ENCODE measurements at places on chromosomes 7 and 10.

GRCh38 chr10:132684164-132684891 is 101.6 kb downstream of the NKX6-2 start:
- no peak for ATAC-seq

DNA sequence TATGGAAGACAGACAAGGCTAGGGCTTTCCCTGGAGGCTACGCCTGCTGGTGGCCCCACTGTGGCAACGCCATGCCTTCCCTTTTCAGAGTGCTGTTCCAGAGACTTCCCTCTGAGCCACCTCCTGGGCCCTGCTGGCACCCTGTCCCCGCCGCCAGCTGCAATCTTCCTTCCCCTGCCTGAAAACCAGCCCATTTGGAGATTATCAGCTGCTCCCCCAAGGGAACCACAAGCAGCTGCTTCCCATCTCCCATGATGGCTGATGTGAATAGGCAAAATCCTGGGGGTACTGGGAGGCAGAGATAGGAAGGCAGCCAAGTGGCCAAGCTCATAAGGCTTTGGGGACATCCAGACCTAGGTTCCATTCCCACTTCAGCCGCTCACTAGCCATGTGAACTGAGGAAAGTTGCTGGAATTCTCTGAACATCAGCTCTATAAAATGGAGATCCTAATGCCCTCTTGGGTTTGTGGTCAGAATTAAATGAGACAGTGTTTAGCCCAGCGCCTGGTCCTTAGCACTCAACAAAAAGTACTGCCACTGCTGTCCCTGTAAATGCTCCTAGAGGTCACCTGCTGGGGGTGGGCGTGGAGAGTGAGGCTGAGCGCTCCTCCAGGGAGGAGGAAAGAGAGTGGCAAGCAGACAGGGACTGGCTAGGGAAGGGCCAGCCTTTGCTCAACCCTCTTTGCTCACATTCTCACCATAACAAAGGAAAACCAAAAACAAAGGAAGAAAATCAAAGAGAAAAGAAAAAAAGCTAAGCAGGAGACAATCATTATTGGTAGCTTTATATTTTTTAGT is 5.9 kb downstream of the TSPAN33 start:
- ATAC-seq: no peak

DNA sequence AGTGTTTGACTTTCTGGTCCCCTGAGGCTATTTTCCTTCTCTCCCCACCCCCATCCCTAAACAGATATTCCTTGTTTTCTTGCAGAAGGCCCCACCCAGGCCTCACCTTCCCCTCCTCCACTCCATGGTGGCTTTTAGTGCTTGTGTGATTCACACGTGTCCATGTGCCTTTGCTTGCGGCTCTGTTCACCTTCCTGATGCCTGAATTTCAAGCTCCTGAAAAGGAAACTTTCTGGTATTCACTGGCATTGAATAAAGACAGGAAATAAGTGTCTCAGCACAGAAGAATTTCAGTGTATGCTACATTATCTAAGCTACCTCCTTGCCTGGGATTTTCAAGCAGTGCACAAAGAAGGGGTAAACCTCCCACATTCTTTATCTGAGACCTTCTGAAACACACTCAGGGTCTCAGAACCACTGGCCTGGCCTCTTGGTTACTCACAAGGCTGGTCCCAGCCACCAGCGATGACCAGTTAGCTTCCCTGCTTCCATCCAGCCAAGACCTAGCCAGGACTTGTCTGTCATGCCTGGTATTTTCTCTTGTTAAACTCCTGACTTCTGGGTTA is 17.2 kb upstream of the UBE2H start:
- no peak for ATAC-seq

GRCh38 chr10:58672845-58673244 is 160.2 kb downstream of the BICC1 start:
- ATAC-seq: no peak

DNA sequence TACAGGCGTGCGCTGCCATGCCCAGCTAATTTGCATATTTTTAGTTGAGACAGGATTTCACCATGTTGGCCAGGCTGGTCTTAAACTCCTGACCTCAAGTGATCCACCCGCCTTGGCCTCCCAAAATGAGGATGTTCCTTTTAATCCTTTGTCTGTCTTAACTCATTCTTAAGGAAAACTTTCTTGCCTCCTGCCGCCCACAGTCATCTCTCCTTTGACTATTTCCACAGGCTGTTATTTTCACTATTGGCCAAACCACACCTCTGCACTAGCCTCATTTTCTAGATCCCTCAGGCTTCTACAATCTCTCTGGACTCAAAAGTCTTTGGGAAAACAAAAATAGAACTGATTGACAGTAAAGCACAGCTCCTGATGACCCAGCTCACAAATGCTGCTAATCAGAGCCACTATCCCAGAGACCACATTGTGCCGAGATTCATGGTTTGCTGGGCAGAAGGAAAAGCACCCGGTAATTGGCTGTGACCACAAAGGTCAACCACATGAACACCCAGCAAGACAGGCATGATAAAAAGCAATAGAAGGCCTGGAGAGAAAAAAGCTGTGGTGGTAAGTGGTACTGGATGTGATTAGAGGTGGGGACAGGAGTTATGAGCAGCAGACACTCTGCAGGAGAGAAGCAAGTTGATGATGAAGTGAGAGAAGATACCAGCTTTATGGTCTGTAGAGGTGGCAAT is 44.1 kb upstream of the ZNRF2 start:
- ATAC-seq: no peak

GRCh38 chr7:21724562-21724961 is 181.7 kb downstream of the DNAH11 start:
- no peak for ATAC-seq

- no peak for ATAC-seq
Observed at GRCh38 chr10:66772548-66773471, 153.0 kb upstream of the LRRTM3 start.

GRCh38 chr7:64558781-64559180 is 4.1 kb downstream of the ZNF680 start:
- no peak for ATAC-seq

DNA sequence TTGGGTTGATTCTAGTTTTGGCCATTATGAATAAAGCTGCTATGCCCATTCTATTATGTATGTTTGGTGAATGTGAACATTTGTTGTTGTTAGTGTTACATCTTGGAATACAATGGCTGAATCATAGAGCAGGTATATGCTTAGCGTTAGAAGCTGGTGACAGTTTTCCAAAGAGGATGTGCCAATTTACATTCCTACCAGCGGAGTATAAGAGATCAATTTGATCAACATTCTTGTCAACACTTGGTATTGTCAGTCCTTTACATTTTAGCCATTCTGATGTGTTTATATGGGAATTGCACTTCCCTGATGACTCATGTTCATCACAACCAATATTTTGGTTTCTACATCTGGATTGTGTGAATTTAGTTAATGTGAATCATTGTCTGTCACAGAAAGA is 37.8 kb upstream of the COBL start:
- no peak for ATAC-seq

DNA sequence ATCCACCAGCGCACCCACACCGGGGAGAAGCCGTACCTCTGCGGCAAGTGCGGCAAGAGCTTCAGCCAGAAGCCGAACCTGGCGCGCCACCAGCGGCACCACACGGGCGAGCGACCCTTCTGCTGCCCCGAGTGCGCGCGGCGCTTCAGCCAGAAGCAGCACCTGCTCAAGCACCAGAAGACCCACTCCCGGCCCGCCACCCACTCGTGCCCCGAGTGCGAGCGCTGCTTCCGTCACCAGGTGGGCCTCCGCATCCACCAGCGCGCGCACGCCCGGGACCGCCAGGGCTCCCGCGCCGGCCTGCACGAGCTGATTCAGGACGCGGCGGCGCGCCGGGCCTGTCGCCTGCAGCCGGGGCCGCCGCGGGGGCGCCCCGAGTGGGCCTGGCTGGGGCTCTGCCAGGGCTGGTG is 17.7 kb downstream of the ZNF775 start:
- ATAC-seq: no peak

DNA sequence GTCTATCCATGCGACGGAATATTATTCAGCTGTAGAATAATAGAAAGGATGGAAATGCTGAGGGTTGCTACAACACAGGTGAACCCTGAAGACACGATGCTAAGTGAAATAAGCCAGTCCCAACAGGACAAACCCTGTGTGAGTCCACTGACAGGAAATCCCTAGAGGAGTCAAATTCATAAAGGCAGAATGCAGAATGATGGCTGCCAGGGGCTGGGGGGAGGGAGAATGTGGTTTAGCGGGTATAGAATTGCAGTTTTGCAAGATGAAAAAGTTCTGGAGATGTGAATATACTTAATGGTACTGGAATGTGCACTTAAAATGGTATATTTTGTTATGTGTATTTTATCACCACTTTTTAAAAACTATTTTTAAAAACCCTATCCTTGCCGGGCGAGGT is 36.9 kb upstream of the DOCK1 start:
- ATAC-seq: no peak

GRCh38 chr10:64283621-64284020 is 762.4 kb downstream of the REEP3 start:
- ATAC-seq: no peak

- no peak for ATAC-seq
Observed at GRCh38 chr10:101538446-101538845, 49.6 kb downstream of the POLL start.

DNA sequence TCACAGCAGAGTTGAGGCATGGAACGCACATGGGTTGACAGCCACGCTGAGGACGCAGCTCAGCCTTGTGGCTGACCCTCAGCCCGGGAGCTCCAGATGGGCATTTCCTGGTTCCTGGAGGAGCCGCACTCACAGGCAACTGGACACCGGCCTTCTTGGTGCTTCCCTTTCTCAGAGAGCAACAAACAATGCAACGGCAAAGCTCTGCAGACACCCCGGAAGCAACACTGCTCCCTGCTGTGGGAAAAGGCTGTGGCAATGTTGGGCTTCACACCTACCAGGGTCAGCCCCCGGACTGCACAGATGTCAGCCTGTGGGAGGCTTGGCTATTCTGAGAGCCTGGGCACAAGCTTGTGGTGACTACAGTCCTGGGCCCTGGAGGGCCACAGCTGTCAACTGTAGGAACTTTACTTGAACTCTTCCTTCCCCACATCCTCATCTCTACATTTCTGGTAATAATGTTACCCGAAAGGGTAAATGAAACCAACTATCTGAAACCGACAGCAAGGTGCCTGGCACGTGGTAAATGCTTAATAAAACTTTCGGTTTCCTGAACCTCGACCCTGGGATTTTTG is 597.5 kb upstream of the MKI67 start:
- ATAC-seq: no peak

GRCh38 chr10:32893434-32893833 is 64.6 kb downstream of the ITGB1 start:
- ATAC-seq: peak; percentile 31

DNA sequence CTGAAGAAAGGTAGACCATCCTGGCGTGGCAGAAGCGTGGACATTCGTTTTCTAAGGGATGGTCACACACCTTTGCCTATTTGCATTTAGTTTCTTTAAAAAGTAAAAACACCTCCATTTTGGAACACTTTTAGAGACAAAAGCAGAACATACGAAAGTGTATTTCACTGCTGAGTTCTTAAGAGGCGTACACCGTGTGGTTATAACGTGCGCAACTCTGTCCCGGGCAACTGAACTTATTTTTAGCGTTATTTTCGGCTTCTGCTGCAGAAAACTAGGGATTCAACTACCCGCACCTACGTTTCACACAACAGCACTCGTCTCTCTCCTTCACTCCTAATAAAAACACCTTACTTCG is 557 bp upstream of the LSM8 start:
- peak; percentile 25 for ATAC-seq

DNA sequence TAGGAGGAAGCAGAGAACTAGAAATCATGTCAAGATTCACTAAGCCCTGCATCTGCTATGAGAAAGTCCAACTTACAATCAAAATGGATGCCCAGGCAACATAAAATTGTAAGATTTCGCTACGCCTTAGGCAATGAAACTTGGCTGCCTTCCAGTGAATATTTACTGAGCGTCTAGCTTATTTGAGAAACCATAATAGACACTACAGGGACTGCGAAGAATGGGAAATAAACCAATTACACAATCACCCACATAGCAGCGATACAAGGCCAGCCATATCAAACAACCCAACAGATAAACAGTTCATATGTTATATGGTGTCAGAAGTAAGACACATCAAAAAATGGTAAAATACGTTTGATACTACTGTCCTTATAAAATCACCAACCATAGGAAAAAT is 545.0 kb upstream of the C7orf33 start:
- no peak for ATAC-seq

DNA sequence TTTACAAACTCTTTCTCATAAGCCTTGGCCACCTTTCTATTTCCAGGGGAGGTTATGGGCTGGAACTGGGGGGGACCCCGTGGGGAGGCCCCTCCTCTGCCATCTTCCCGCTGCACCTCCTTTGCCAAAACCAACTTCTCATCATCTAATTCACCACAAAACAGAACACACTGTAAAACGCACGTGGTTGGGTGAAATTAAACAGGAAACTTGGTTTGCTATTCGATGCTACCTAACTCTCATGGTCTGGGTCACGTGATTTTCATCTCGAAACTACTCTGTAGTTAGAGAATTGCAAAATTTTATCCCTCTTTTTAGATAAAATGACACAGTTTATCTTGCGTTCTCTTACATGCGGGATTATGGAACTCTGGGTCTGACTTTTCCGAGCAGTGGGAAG is 242.0 kb downstream of the ZMYND11 start:
- no peak for ATAC-seq

GRCh38 chr7:96314402-96315124 is 7.3 kb downstream of the SLC25A13 start:
- no peak for ATAC-seq

GRCh38 chr7:135158141-135158655 is 10.3 kb downstream of the TMEM140 start:
- no peak for ATAC-seq

DNA sequence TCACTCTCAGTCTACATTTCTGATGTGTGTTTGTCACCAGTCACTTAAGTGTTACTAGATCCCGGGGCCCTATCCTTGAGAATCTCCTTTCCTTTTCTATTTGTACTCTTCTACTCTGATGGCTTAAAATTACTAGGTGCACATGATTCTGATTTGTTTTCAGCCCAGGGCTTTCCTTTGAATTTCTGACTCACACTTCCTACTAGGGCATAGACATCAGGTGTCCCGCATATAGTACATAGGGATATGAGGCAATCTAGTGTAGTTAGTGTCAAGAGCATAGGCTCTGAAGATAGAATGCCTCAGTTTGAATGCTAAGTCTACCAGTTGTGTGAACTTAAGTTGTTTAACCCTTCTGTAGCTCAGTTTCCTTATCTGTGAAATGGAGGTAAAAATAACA is 49.4 kb upstream of the LRRN3 start:
- peak; percentile 98 for ATAC-seq

DNA sequence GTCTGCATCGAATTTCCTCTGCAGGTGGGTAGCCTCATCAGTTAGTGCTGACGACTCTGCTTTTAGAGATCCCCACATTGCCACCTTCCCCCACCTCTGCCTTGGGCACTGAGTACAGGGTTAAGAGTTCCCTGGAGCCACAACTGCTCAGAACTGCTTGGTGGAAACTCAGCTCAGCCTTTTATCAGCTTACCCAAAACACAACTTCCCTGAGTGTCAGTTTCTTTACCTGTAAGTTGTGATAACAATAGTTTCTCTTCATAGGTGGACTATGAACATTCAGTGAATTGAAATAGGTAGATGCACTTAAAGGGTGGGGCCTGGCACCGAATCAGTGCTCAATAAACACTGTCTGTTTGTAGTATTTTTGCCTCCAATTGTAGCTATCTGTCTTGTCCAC is 11.3 kb downstream of the ASB13 start:
- ATAC-seq: no peak

GRCh38 chr7:155610633-155611193 is 33.7 kb upstream of the RBM33 start:
- no peak for ATAC-seq
